ENCODE measurements at places on chromosomes 1 and 21. TPM values are rescaled to one million over a fixed set of nuclear protein-coding genes. Genes with fewer than 3 reads are reported as not detected.

The CFHR5 gene
- not detected for total RNA-seq

The CHIA gene
- total RNA-seq = not detected

The CAMK1G gene
- total RNA-seq = 2.0 TPM

The LRRC53 gene
- total RNA-seq = 0.42 TPM

The ARMH1 gene
- total RNA-seq = 4.9 TPM

DNA sequence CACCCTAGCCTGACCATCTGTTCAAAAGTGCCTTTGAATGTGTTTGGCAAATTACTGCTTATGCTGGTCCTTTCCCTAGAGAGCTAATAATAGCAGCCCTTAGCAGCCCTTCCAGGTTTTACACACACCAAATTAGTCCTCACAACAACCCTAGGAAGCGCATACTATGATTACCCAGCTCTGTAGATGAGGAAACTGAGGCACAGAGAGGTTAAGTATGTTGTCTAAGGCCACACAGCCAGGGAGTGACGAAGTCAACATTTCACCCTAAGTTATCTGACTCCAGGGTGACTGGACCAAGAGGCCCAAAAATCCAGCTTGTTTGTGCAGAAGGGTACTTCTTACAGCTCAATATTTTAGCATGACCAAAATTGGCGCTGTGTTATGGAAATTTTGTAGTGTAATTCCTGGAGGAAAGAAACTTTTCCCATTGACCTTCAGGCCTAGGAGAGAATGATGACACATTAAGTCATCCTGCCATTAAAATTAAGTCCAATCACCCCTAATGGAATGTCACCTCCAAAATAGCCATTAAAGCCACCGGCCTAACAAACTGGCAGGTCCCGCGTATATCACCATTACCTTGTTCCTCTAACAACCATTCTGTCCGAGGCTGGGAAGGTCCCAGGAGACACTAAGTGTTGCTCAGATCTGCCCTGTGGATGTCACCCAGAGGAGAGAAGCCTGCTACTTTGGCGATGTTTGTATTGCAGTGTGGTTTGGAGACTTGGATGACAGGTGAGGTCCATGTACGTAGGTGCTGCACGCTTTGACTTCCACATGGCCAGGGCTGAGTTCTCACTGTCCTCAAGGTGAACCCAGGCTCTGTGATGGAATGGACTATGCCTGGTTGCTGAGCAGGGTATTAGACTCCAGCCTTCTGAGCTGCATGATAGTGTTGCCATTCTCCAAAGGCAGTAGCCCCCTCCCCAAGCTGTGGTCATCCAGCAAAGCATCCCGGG lies 258.3 kb downstream of the TOMM20 start:
- H3K4me3 ChIP-seq = peak overlapping the region; percentile 58
- no peak for DNase-seq
- peaks cover 42% of the 10 kb centered on the region for H3K4me1 ChIP-seq
- H3K36me3 ChIP-seq = no peaks in the 10 kb centered on the region

- no peak overlapping the region for H3K27ac ChIP-seq
- DNase-seq = no peak
- peaks cover 1% of the 10 kb centered on the region for H3K27me3 ChIP-seq
- H3K4me1 ChIP-seq = no peaks in the 10 kb centered on the region
- no peak overlapping the region for H3K4me3 ChIP-seq
These were observed 19.8 kb downstream of the SELP start for GRCh38 chr1:169610108-169610507.

DNA sequence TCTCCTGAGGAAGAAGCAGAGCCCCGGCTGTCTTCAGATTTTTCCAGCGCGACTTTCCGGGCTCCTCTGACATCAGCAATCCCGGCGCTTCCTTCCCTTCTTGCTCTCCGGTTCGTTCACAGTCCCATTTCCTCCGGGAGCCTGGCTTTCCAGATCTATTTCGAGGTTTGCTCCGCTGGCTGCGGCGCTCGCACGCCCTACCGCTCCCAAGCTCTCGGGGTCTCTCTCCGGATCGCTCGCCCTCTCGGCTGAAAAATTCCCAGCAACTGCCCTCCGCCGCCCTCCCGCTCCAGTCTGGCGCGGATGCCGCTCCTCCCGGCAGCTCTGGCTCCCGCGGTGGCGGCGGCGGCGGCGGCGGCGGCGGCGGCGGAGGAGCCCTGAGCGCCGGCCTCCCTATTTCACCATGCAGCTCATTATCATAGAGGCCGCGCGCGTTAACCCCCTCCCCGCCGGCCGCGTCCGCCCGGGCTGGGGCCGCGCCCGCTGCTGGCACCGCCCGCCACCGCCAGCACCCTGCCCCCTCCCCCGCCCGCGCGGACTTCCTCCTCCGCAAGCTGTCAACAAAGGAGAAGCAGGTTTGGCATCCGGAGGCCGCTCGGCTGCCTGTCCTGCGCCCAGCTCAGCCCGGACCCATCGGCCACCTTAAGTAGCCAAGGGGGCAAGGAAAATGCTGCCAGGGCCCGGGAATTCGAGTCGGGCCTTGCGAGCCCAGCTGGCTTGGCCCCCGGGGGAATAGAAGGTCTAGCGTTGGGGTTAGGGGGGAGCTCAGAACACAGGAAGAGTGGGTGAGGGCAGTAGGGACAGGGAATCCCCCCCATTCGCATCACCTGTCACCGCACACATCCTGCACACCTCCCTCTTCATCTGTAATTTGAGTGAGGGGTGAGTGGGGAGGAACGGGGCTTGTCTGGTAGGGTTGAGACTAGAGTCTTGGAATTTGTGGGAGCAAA lies at the start of gene PLXNA2:
PLXNA2 (minus strand) TSS at position 418 of the 950 bp plus-strand sequence. CDS start 26,462 bp downstream, outside the sequence.
- peak within 1 kb of the TSS; percentile 85 for H3K27ac ChIP-seq
- peaks cover 32% of the 10 kb centered on the region for H3K4me1 ChIP-seq
- no peaks in the 10 kb centered on the region for H3K36me3 ChIP-seq
- peaks cover 10% of the 10 kb centered on the region for H3K27me3 ChIP-seq
- peak within 1 kb of the TSS; percentile 94 for H3K4me3 ChIP-seq
- peak; percentile 83 for DNase-seq

- H3K36me3 ChIP-seq = peaks cover 5% of the 10 kb centered on the region
- H3K27me3 ChIP-seq = peaks cover 4% of the 10 kb centered on the region
- no peak overlapping the region for H3K27ac ChIP-seq
- H3K4me3 ChIP-seq = peak overlapping the region; percentile 46
- DNase-seq = no peak
- peaks cover 3% of the 10 kb centered on the region for H3K4me1 ChIP-seq
These were observed 120.2 kb downstream of the GREM2 start for GRCh38 chr1:240491796-240492195.

GRCh38 chr1:26124418-26125331 lies 13.1 kb downstream of the PDIK1L start:
- no peak for DNase-seq
- H3K4me1 ChIP-seq = peaks cover 6% of the 10 kb centered on the region
- no peaks in the 10 kb centered on the region for H3K36me3 ChIP-seq
- H3K4me3 ChIP-seq = no peak overlapping the region

GRCh38 chr1:23698466-23698865 lies 6.9 kb downstream of the RPL11 start:
- H3K36me3 ChIP-seq = no peaks in the 10 kb centered on the region
- no peak overlapping the region for H3K27ac ChIP-seq
- no peak overlapping the region for H3K4me3 ChIP-seq
- DNase-seq = no peak
- peaks cover 14% of the 10 kb centered on the region for H3K4me1 ChIP-seq

- H3K27ac ChIP-seq = no peak overlapping the region
- no peak overlapping the region for H3K4me3 ChIP-seq
- H3K36me3 ChIP-seq = no peaks in the 10 kb centered on the region
- no peaks in the 10 kb centered on the region for H3K27me3 ChIP-seq
- peaks cover 4% of the 10 kb centered on the region for H3K4me1 ChIP-seq
These were observed 45.2 kb upstream of the RABGAP1L start for GRCh38 chr1:174114106-174114505.

DNA sequence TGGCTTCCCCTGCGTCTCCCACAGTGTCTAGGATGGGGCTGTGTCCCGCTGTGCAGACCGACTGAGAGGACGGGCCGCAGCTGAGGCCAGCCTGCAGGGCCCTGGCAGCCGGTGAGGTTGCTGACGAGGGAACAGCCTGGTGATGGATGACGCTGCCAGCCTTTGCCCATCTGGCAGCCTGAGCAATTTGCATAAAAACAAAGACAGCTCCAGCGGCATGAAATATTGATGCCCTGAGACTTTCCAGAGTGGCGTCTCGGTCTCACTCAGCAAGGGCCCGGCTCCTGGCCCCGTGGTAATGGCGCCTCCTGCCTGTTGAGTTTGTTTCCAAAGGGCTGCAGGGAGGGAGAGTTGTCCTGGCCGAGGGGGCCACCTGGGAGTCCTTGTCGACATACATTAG lies 19.1 kb upstream of the KCNA10 start:
- peak; percentile 77 for DNase-seq
- H3K27ac ChIP-seq = peak overlapping the region; percentile 96
- peaks cover 13% of the 10 kb centered on the region for H3K27me3 ChIP-seq
- no peaks in the 10 kb centered on the region for H3K36me3 ChIP-seq
- H3K4me1 ChIP-seq = peaks cover 30% of the 10 kb centered on the region

- no peak for DNase-seq
- no peaks in the 10 kb centered on the region for H3K36me3 ChIP-seq
- peaks cover 16% of the 10 kb centered on the region for H3K27me3 ChIP-seq
- peak overlapping the region; percentile 95 for H3K27ac ChIP-seq
These were observed 10.5 kb upstream of the CNTN2 start for GRCh38 chr1:205032508-205032907.

- no peak overlapping the region for H3K4me3 ChIP-seq
These were observed 36.4 kb downstream of the ZNF496 start for GRCh38 chr1:247295274-247295684.

DNA sequence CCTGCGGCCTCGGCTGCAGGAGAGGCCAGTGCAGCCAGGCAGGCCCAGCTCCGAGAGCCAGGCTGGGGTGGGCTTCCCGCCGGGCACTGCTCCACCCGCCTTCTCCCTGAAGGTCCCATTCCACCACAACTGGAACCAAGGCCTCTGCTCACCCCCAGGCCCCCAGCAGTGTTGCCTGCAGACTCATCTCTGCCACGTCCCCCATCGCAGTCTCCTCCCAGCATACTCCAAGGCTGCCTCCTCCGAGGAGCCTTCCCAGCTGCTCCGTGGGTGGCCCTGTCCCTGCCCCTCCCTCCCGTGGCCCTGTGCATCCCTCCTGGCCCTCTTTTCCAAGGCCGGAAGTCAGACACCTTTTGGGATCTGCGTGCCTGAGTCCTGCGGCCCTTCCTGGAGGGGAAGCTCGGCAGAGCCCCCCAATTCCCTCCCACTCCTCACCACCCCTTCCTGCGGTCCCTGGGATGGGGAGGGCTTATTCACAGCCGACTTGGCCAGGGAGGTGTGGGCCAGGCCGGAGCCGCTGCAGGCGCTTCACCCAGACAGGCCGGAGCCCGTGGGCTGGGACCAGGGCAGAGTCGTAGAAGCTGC lies 47.6 kb downstream of the SLX9 start:
- peaks cover under 1% of the 10 kb centered on the region for H3K27me3 ChIP-seq
- peaks cover 6% of the 10 kb centered on the region for H3K4me1 ChIP-seq
- H3K4me3 ChIP-seq = no peak overlapping the region
- no peaks in the 10 kb centered on the region for H3K36me3 ChIP-seq
- no peak overlapping the region for H3K27ac ChIP-seq
- DNase-seq = peak; percentile 33

GRCh38 chr1:181951213-181951612 lies 110.3 kb downstream of the ZNF648 start:
- no peaks in the 10 kb centered on the region for H3K4me1 ChIP-seq
- no peak overlapping the region for H3K4me3 ChIP-seq
- peaks cover 7% of the 10 kb centered on the region for H3K36me3 ChIP-seq
- no peak overlapping the region for H3K27ac ChIP-seq
- H3K27me3 ChIP-seq = no peaks in the 10 kb centered on the region

Data from glutamatergic neuron (in vitro differentiated cells).